ENCODE measurements at places on chromosomes 1 and 21.
A peak's percentile ranks its signal among the peaks of the same experiment; 100 is the strongest.

DNA sequence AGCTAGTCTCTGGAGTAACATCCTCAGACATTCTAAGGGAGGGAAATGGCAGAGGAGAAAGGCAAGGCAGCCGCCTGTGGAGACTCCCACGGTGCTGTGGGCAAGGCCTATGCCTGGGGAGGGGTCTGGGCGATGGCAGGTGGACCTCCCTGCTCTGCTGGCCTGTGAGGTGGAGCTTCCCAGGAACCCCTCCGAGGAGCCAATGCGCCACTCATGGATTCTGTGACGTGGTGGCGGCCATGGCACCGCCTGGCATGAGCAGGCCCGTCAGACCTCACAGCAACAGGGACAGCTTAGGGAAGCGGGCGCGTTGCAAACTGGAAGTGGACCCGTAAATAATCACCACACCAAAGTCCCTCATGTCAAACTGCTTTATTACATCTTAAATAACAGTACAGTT is 6.7 kb upstream of the NADK start:
- DNase-seq, result no peak

DNA sequence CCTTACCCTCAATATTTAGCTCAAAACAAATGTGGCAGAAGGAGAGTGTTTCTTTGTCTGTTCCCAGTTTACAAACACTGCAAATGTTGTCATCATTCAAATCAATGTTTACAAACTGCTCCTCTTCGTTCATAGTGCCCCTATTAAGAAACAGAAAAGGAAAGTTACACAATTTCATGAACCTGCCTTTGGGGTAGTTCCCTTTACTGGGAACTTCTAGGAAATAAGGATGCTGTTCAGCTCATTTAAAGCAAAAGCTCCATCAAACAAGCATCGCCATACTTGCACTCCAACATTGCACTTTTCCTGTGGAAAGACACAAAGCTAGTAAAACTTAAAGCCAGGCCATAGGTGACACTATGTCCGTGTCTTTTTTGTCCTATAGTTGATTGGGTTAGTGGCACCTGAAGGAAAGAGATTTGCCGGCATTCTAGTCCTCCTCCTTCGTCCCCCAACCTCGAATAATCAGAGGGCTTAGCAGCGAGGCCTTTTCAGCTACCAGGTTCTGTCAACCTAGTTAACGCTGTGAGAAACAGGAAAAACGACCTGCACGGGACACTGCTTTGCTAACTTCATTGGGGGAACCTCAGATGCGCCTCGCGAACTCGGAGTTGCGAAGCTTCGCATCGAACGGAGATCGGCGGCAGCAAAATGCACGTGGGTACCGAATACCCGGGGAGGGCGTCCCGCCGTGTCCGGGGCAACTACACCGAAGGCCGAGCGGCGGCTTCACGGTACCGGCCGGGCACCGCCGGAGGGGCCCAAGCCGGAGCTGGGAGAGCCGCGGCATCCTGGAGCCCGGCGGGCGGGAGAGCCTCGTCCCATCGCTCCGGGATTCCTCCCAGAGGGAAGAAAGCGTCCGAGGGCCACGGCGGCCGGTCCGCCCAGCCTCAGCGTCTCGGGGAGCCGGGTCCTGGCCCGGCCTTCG is 706 bp downstream of the C21orf91 start:
- DNase-seq, result peak; percentile 52

DNA sequence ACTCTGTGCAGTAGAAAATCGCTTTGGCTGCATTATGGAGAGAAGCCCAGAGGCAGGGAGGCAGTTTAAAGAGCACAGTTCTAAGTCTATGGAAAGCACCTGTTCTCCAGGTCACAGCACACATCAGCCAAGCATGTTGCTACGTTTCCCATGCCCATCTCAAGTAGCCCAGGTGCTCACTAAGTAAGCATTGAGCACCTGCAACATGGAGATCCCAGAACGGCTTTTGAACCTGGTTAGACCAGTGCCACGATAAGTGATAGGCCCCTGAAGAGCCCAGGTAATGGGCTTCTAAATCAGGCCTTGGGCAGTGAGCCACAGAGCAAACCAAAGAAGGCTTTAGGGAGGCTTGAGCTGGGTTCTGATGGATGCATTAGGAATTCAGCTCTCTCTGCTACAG is 186.2 kb downstream of the C1orf94 start:
- no peak for DNase-seq

- DNase-seq, result no peak
These were observed 23.6 kb downstream of the RUNX1 start for GRCh38 chr21:35025206-35026152.

DNA sequence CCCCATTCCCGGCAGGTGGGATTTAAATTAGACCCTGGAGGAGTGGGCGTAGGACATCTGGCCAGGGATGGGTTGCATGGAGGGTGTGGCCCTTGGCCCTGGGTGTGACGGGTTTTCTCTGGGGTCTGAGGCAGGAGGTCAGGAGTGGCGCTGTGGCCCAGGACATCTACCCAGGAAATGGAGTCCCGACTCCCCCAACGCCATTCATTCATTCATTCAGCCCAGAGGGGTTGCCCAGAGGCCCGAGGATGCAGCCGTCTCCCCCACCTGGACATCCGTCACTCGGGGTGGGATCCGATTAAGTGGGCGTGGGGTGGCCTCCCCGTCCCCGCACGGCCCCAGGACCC is 663 bp downstream of the ATP13A2 start:
- peak; percentile 3 for DNase-seq
